ENCODE measurements at places on chromosomes 2 and 18.

DNA sequence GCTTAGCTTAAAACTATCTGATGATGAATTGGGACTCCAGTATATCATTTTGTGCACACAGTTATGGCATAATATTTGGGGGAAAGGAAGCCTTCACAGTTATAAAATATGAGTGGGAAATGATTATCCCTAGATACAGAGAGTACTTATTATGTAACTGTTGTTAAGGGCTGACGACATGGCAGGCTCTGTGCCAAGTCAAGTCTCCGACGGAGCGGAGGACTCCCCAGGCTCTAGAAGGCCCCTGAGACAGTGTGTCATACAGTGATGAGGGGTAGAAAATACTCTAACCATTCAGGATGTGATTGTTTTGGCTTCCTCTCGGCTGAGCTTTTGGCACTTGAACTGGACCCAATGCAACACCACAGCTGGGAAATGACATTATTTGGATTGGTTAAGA is 211.8 kb downstream of the SLC8A1 start:
- DNase-seq: peak; percentile 99

DNA sequence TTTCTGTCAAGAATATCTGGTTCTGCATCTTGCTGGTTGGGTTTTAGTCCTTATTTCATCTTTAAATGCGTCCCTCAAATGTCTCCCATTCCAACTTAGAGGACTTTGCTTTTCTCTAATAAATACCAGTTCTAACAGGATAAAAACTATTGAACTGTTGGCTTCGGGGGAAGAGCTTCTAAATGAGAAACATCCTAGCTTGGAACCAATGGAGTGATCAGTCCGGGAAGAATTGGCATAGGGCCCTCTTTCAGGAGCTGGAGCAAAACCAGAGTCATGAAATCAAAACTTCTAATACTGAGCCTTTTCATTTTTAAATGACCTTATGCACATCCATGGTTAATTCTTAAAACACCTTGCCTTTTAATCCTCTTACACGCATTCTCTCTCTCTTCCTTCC is 401.6 kb upstream of the SMIM21 start:
- no peak for DNase-seq

- DNase-seq: no peak
Observed at GRCh38 chr2:53036196-53036595, 731.4 kb upstream of the CHAC2 start.

GRCh38 chr2:109644571-109645275 is 30.6 kb downstream of the SOWAHC start:
- peak; percentile 29 for DNase-seq

GRCh38 chr2:72024451-72025175 is 123.0 kb downstream of the CYP26B1 start:
- no peak for DNase-seq

DNA sequence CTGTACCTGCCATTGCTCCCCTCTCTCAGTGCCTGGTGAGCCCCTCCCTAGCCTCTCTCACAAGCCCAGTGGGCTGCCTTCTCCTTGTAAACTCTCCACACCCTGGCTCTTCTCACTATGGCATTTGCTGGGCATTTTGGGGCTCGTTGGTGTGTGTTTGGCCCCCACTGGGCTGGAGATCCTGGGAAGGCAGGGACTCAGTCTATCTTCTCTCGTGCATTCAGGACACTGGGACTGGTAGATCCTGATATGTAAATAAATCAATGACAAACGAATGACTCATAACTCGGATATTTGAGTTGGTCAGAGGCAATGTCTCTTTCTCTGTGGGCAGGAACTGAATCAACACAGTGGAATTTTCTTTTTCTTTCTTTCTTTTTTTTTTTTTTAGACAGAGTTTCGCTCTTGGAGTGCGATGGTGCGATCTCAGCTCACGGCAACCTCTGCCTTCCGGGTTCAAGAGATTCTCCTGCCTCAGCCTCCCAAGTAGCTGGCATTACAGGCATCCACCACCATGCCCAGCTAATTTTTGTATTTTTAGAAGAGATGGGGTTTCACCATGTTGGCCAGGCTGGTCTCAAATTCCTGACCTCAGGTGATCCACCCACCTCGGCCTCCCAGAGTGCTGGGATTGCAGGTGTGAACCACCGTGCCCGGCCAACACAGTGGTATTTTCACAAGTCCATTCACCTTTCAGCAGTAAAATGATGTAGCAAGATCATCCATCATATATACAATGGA is 144.6 kb upstream of the SPRED2 start:
- DNase-seq: peak; percentile 98

- no peak for DNase-seq
Observed at GRCh38 chr2:237307474-237307873, 106.5 kb downstream of the COL6A3 start.

- DNase-seq: no peak
Observed at GRCh38 chr18:54991981-54992380, 32.7 kb upstream of the CCDC68 start.

DNA sequence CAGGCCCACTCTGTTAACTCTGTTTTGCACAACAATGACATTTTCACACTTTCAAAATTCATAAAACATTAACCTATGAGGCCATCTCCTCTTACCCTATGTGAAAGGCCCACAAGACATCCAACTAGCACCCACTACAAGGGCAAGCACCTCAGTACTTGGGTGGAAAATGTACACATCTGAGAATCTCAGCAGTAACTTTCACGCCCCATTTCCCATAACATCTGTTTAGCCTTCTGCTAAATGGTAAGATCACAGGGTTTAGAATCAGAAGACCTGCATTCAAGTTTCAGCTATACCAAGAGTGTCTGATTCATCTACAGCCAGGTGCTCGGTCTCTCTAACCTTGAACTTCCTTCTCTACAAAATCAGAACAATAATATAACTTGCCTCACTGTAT is 89.2 kb downstream of the SP100 start:
- DNase-seq: no peak

DNA sequence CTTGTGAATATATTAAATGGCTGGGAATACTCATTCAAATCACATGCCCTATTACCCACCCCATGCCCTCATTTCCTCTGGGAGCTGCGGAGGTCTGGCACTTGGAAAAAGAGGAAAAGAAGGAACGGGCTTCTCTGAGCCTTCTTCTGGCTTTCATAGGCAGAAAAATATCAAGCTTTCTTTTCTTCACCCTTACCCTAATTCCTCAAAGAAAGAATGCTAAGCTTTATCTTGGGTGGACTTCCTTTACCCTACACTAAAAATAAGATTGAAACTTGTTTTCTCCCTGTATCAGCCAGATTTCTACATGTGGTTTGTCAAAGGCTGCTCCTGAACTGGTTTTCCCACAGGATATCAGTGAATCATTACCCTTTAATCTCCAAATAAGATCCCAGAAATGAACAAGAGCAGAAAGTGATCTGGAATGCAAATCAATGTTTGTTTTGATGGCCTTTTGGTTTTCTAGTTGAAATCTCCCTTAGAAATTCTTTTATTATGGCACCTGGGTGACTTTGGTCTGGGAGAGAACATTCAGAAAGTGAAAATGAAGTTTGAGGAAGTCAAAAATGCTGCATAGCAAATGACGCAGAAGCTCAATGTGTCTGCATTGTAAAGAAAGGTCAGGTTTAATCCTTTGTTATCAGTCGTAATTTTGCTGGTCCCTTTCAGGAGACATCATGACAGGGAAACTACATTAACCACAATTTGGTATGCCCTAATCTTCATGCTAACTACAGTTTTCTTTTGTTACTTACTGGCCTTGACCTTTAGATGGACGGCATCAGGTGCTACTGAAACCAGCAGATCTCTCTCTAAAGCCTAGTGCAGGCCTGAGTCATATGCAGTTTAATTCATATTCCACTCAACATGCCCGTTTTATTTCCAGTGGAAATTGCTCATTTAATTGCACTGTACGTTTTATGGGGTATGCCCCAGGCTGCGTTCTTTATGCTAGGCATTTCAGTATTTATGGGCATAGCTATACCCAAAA is 46.6 kb upstream of the HNRNPA3 start:
- DNase-seq: peak; percentile 39

DNA sequence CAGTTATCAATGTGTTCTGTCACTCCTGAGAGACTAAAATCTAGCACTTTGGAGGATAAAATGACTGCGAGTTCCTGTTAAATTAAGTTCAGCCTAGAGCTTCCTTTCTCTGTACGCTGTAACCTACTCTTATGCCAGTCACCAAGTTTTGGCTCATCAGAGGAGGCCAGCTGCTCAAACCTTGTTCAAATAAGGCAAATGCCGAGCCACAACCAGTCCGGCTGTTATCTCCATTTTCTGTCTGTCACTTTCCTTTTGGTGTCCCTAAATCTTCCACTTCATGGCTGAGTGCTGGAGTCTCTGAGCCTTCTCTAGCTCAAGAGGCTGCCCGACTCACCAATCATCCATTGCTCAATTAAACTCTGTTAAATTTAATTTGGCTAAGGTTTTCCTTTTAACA is 33.5 kb upstream of the PXDN start:
- DNase-seq: no peak

GRCh38 chr2:9548506-9548905 is 7.1 kb downstream of the ADAM17 start:
- peak; percentile 56 for DNase-seq

GRCh38 chr2:143582046-143582747 is 453.0 kb downstream of the ARHGAP15 start:
- DNase-seq: peak; percentile 40

- peak; percentile 66 for DNase-seq
Observed at GRCh38 chr2:34096562-34097171, 497.6 kb upstream of the FAM98A start.

GRCh38 chr2:149363958-149364357 is 33.6 kb downstream of the LYPD6 start:
- DNase-seq: peak; percentile 11

DNA sequence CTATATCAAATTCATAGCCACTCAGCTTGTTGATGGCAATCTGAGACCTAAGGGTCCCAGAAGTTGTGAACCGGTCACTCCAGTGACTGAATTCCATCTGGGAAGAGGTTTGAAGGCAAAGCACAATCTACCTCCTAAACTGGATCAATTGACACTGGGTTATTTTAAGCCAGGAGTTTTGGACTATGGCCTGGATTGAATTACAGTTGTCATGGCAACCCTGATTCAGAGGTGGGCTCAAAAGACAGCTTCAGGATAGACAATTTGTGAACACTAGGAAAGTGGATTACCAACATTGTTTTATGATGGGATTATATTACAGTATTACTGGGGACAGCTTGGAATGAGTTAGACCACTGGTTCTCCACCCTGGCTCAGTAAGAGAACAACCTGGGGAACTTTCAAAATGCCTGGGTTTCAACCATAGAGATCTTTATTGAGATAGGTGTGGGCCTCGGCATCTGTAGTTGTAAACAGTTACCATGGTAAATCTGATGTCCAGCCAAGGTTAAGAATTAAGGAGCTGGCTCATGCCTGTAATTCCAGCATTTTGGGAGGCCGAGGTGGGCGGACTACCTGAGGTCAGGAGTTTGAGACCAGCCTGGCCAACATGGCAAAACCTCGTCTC is 58.8 kb downstream of the MFSD6 start:
- no peak for DNase-seq

DNA sequence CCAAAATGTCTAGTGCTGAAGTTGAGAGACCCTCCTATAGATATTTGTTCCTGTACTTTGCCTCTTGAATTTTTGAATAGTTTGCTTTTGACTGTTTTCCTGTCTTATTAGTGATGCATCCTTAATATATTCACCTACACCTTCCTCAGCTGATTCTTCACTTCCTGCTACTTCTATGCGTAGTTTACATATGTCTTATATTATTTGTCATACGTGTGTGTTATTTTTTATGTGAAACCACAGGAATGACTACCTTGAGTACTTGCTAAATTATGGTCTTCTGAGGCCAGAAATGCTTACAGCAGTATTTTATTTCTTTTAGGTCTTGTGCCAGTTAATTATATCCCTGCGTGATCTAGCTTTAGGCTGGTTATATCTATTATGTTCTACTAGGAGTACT is 9.9 kb downstream of the UBE2E3 start:
- DNase-seq: no peak

DNA sequence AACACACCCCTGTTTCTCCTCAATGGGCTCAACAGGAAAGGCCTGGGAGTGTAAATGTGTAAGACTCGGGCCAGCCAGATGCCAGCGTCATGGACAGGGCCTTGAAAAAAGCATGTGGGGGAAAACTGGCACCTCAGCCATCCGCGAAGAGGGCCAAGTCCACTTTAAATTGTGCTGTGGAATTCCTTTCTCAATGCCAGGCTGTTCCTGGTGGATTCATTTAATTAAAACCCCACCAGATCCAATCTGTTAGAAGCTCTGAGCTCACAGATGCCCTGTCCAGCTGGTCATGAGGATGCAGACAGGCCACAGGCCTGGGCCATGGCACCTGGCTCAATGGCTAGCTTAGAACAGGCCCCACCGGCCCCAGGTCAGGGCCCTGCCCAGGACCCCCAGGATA is 24.8 kb downstream of the KCNK3 start:
- DNase-seq: no peak

- no peak for DNase-seq
Observed at GRCh38 chr2:134327367-134327766, 73.5 kb downstream of the MGAT5 start.

Data from fibroblast of skin of back (primary cell).